Activated CD8-positive, alpha-beta memory T cell treated with anti-CD3 and anti-CD28 coated beads, Interleukin-2, amount 10 ng/mL, durations not matched to agents 7 days and 5 days (primary cell): ENCODE measurements at places on chromosomes 4 and X. TPM values are rescaled to one million over a fixed set of nuclear protein-coding genes. Genes with fewer than 3 reads are reported as not detected.

TRO gene
- total RNA-seq, result 3.6 TPM

DNA sequence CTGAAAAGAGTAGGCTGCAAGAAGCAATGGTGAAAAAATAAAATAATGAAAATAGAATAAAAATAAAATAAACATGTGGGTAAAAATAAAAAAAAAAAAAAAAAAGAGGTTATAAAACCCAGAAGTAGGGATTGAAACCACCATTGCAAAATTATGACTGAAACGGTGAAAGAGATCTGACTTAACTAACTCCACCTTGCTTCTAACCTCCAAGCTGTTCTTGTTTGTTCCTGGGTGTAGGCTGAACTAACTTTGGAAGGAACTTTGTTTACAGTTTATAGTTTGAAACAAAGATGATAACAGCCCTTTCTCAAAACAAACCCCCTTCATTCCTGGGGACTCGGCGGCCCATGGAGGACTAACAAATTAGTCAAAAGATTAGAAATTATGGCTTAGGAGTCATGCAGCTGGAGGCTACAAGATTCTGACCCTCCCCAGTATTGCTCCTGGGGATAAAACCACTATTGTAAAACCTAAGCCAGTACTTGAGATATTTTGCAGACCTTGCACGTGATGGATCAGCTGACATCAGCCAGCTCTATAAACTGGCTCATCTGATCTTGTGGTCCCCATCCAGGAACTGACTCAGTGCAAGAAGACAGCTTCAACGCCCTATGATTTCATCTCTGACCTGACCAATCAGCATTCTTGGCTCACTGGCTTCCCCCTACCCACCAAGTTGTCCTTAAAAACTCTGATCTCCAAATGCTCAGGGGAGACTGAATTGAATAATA is 30.4 kb downstream of the DDX60L start:
- DNase-seq, result peak; percentile 62

DNA sequence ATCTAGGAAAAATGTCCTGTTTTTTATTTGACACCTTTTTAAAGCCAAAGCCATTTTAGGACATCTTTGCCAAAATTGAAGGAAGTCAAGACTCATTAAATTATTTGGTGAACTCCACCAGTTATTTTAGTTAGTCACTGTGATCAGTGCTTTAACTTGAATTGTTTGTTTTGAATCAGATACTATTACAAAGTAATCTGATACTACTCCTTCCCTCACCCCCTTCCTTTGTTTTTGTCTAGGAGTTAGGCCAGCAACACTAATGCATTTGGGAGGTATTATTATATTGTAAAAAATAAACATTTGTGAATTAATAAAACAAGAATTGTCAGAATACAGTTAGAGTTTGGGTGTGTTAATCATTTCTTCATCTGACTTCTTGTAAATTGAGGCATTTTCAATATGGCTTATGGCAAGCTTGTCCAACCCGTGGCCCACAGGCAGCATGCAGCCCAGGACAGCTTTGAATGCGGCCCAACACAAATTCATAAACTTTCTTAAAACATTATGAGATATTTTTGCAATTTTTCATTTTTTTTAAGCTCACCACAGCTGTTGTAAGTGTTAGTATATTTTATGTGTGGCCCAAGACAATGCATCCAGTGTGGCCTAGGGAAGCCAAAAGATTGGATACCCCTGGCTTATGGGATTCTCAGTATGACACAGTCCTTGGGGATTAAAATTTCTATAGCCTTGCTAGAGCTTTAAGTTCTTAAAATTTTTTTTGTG is 182.2 kb downstream of the BMPR1B start:
- no peak for DNase-seq

DNA sequence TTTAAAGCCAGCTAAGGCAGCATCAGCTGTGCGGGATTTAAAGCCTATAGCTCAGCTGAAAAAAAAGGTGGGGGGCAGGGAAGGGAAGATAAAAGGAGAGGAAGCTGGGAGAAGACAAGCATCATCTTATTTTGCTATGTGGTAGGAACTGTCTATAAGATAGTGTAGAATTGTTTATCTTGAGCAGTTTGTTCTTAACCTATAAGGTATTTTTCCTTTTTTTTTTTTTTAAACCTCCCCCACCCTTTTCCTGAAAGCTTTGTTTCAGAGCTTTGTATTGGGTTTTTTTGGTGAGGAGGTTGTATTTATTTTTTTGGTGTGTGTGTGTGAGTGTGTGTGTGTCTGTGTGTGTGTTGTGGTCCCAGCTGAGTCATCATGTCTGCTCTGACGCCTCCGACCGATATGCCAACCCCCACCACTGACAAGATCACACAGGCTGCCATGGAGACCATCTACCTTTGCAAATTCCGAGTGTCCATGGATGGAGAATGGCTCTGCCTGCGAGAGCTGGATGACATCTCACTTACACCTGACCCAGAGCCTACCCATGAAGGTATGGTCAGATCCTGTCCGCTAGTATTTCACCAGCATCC is 531 bp downstream of the RUFY3 start:
- DNase-seq, result peak; percentile 62

DNA sequence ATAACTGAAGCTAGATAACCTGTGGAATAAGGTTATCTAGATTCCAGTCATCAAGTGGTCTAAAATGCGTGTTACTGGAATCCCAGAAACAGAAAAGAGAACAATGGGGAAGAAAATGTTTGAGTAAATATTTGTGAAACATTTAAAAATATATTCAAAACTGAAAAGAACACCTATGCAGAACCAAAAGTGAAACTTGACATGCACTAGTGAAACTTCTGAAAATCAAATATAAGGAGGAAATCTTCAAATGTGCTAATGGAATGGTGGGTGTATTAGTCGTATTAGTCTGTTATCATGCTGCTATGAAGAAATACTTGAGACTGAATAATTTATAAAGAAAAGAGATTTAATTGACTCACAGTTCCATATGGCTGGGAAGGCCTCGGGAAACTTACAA is 512.4 kb upstream of the KLHL4 start:
- no peak for DNase-seq

- no peak for DNase-seq
These were observed 158.7 kb downstream of the BTC start for GRCh38 chr4:74635490-74636123.

TCEAL7 gene
- total RNA-seq, result not detected

- no peak for DNase-seq
These were observed 24.3 kb downstream of the TMEM255A start for GRCh38 chrX:120286733-120287512.

DNA sequence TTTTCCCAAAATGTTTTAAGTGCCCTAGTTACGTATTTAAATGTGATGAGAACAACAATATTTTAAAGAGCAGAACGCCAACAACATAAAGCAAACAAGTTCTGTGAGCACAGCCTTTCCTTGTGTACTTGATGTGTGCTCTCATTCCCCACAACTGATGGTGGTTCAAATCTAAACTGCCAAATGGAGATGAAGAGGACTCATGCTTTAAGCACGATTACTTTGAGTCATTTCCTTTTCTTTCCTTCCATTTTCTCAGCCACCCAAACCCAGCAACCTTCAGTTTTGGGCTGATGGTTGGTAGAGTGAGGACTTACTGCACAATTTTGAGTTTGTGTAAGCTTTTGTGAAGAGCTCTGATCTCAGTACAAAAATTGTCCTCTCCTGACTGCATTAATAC is 1.7 kb downstream of the NSD2 start:
- DNase-seq, result peak; percentile 71

- DNase-seq, result no peak
These were observed 8.9 kb downstream of the CLCN4 start for GRCh38 chrX:10165580-10166247.

- DNase-seq, result peak; percentile 23
These were observed 73.9 kb downstream of the SLC2A9 start for GRCh38 chr4:9947168-9948062.
